PC-9 (cell line): ENCODE measurements at places on chromosomes 1 and 21. TPM values are rescaled to one million over a fixed set of nuclear protein-coding genes. Genes with fewer than 3 reads are reported as not detected.

GRCh38 chr1:217021956-217022355 lies 298.7 kb upstream of the ESRRG start:
- H3K27ac ChIP-seq = no peak overlapping the region
- no peak overlapping the region for H3K4me3 ChIP-seq
- H3K4me1 ChIP-seq = no peaks in the 10 kb centered on the region
- no peak for DNase-seq
- H3K27me3 ChIP-seq = no peaks in the 10 kb centered on the region

Gene NID1
- not detected in 2 replicates for total RNA-seq

DNA sequence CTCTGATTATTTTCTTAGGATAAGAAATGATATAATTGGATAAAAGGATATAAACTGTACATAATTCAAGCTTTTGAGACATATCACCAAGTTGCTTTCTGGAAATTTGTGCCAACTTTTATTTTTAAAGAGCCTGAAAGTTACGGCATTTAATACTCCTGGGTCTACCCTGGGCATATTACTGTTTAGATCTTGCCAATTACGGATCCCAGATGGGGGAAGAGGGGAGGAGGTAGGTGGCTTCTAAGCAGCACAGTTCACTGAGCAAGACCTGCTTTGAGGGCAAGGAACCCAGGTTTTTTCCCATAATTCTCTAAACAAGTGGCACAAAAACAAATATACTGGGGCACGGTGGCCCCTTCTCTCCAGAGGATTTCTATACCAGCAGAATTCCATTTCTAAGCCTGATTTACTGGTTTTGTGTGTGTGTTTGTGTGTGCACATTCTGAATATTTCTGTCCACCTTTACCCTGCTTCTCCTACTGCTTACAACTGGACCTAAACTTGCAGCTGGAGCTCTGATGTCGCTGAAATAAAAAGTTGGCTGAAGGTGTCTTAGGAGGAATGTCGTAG lies 76.7 kb downstream of the LAMC2 start:
- H3K27ac ChIP-seq = no peak overlapping the region
- H3K36me3 ChIP-seq = no peaks in the 10 kb centered on the region

Gene NUP210L
- total RNA-seq = not detected in 2 replicates

Gene TMEM125
- total RNA-seq = 55.6 and 58.0 TPM in 2 replicates

DNA sequence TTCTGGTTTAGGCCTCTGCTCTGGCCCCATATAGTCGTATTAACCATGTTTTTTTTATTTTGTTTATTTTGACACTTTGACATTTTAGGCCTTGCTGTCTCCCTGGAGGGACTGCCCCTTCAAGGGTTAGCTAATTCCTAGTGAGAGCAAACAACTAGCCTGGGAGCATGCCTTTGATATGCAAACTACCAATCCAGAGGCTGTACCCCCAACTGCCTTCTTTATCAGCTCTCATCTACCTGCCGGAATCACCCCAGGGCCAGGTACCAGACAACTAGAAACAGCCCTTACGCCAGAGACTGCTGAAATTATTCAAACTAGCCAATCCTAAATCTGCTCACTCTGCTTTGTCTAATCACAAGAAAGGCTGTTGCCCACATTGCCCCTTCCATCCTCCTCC lies 13.0 kb upstream of the ST6GALNAC5 start:
- H3K4me3 ChIP-seq = no peak overlapping the region
- H3K27ac ChIP-seq = no peak overlapping the region
- H3K27me3 ChIP-seq = no peaks in the 10 kb centered on the region
- H3K36me3 ChIP-seq = no peaks in the 10 kb centered on the region

Gene GATAD2B
- total RNA-seq = 51.4 and 56.1 TPM in 2 replicates

DNA sequence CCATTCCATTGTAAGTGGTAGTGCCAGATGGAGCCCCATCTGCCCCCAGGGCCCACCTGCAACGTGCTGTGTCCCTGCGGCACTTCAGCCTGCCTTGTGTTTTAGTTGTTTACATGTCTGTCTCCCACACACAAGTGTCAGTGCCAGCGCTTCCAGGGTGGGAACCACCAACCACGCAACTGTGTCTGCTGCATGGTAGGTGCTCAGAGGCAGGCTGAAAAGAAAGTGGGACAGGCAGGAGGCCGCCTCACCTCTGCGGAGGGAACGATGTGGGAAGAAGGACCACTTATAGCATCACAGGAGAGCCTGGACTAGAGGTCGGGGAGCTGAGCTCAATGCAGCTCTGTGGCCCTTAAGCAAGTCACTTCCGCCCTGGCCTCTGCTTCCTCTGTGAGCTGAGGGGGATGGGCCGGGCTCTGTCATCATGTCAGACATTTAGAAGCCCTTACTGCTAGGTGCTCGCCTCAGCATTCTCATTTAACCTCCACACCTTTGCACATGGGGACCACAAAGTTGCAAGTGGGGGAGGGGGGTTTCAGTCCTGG lies 17.9 kb downstream of the SLC9A1 start:
- no peak overlapping the region for H3K27ac ChIP-seq
- H3K4me1 ChIP-seq = peaks cover 20% of the 10 kb centered on the region
- H3K27me3 ChIP-seq = no peaks in the 10 kb centered on the region
- no peak for DNase-seq
- H3K36me3 ChIP-seq = no peaks in the 10 kb centered on the region
- H3K4me3 ChIP-seq = no peak overlapping the region

GRCh38 chr1:228982637-228983036 lies 247.4 kb downstream of the RHOU start:
- H3K4me3 ChIP-seq = no peak overlapping the region
- no peaks in the 10 kb centered on the region for H3K4me1 ChIP-seq
- H3K27ac ChIP-seq = no peak overlapping the region
- no peaks in the 10 kb centered on the region for H3K36me3 ChIP-seq

- H3K27me3 ChIP-seq = no peaks in the 10 kb centered on the region
- no peaks in the 10 kb centered on the region for H3K36me3 ChIP-seq
- no peak overlapping the region for H3K4me3 ChIP-seq
- peak overlapping the region; percentile 68 for H3K27ac ChIP-seq
- peaks cover 39% of the 10 kb centered on the region for H3K4me1 ChIP-seq
Observed at GRCh38 chr1:43526002-43526401, 4.7 kb upstream of the PTPRF start.

GRCh38 chr1:181133441-181133951 lies 45.0 kb downstream of the IER5 start:
- H3K4me1 ChIP-seq = peaks cover 71% of the 10 kb centered on the region
- H3K27ac ChIP-seq = peak overlapping the region; percentile 92
- no peak overlapping the region for H3K4me3 ChIP-seq
- no peak for DNase-seq

DNA sequence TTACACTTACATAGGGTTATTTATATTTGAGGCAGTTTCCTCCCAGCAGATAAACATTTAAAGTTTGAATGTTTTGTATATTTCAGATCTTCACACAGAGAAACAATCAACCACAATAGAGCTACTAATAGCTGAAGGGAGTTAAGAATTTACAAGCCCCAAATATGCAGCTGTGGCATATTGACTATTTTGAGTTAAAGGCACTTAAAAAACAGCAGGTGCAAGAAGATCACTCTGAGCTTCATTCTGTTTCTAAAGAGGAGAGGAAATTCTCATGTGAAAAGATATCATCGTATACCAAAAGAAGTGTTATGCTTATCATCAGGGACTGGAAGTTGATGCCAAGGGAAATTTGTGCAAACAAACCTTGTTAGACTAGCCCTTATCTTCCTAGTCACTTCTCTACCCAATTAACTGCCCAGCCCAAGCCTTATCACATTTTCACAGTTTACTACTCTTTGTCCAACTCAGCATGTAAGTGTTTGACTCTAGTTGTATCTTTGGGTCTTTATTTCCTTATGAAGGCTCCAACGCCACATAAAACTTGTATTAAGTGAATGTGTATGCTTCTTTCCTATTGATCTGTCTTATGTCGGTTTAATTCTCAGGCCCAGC lies 66.3 kb upstream of the COG2 start:
- H3K27me3 ChIP-seq = peaks cover 31% of the 10 kb centered on the region
- 0 out of 2 replicates have a peak, but pooled peaks cover 6% of the 10 kb centered on the region for H3K4me1 ChIP-seq
- DNase-seq = no peak

Gene OLFM3
- total RNA-seq = not detected in 2 replicates
